Right ventricle myocardium inferior (tissue), 1 donor: ENCODE measurements at places on chromosomes 1 and 21. TPM values are rescaled to one million over a fixed set of nuclear protein-coding genes. Genes with fewer than 3 reads are reported as not detected.

GRCh38 chr1:32353431-32353830 lies 8.9 kb downstream of the FAM229A start:
- no peak for DNase-seq

GRCh38 chr1:9376886-9377333 lies 84.2 kb downstream of the SPSB1 start:
- DNase-seq, result peak; percentile 83

GRCh38 chr1:108695535-108695934 lies 3.4 kb downstream of the PRPF38B start:
- DNase-seq, result no peak

DNA sequence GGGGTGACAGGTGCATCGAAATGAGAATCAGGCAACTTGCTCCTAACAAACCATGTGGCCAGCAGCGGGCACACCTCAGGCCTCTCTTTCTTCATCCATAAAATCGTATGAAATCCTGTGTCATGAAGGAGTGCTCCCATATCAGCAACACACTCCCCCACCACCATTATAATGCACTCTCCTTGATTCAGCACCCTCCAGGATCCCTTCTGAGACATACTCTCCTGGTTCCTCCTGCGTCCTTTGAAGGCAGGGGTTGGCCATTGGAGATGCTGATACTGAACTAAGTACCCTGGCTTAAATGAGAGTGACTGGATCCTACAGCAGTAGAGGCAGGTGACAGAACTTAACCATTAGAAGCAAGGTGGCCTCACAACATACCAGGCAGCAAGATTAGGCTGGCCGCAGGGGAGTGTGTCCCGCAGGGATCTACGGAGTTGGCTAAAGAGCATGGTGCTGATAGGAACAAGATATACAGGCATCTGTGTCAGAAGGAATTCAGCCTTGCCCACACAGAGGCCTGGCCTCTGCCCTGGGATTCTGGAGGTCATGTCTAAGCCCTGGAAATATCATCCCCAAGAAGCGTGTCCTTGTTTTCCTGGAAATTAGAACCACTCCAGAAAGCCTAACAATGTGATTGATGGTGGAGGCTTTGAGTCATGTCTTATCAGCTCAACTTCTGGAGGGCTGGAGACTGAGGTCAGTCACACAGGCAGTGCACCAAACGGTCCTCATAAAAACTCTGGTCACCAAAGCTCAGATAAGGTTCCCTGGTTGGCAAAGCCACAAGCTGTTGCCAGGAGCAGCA lies 16.8 kb downstream of the S100A7A start:
- DNase-seq, result no peak

Gene EXO5
- total RNA-seq, result 4.7 TPM

DNA sequence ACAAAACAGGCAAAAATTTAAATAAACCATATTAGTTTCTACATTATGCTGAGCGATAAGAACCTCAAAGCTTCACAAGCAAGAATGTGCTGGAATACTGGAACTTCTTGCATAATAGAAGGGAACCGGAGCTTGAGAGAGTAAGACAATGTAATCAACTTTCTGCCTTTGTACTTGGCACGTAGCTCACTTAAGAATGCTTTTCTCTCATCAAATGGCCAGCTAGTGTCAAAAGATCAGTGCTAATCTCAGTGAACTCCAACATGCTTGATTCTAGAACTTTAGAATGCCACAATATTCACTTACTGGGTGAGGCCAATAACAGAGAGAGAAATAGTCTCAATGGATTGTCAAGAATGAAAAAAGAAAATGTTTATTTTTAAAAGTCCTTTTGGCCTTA lies 486.1 kb upstream of the LRRC7 start:
- no peak for DNase-seq

DNA sequence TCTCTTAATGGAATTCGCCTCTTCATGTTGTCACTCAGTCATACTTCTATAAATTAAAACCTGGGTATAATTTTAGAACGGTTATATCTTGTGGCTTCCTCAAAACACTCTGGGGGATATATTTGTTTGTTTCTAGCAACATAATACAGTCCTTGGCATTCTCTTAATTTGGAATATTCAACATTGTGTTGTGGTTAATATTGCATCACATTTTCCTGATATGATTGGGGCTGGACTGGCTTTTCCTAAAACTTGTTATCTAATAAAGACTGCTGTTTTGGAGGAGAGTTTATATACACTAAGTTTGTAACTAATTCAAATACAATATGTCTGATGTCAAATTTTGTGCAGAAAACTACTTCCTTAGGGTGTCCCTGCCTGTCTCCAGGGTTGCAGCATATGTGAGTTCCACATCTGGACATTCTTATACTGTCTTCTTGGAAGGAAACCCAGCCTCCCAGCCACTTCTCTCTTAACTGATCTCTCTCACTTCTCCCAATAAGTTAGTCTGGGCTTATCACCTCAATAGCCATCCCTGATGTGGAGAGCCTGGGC lies 892.6 kb downstream of the MRPL39 start:
- DNase-seq, result no peak

GRCh38 chr1:54027848-54028247 lies 9.9 kb upstream of the LDLRAD1 start:
- no peak for DNase-seq

GRCh38 chr1:147907786-147908509 lies 5.4 kb downstream of the GJA8 start:
- peak; percentile 57 for DNase-seq

Gene NUDT4B
- total RNA-seq, result 0.49 TPM

- DNase-seq, result no peak
These were observed 205.9 kb downstream of the SDCCAG8 start for GRCh38 chr1:243461700-243462099.

DNA sequence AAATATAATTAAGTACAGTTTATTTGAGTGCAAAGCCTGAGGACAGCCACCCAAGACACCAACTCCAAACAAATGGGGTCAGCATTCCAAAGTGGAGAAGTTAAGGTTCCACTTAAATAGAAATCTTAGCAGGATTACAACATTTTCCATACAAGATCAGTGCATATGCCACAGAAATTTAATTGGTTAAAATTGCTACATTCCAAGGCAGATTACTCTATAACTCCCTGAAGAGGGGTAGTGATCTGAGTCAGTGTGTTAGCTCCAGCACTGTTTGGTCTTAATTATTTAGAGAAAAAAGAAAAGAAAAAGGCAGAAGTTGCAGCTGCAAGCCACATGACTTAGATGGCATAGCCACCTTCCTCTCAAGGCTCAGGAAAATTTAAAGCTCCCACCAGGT lies 297.5 kb downstream of the HHIPL2 start:
- no peak for DNase-seq
